ENCODE measurements at places on chromosomes 6 and 20.

DNA sequence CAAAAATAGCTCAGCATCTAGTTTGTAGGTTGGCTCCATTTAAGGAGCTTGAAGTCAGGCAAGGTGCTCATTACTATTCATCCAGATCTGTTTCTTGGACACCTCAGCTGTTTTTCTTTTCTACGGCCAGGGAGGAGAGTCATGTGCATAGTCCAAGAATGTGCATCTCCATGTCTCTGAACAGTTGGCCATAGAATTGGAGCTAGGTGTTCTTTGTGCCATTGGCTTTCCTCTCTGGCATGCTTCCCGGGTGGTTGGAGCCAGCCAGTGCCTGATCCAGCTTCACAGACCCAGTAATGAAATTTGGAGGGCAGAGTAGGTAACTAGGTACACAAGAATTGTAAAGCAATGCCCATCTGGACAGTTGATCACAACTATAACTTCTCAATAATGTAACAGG is 21.6 kb downstream of the EYA4 start:
- no peak for DNase-seq

- DNase-seq: no peak
These were observed 204.3 kb upstream of the PRSS16 start for GRCh38 chr6:27043244-27043643.

DNA sequence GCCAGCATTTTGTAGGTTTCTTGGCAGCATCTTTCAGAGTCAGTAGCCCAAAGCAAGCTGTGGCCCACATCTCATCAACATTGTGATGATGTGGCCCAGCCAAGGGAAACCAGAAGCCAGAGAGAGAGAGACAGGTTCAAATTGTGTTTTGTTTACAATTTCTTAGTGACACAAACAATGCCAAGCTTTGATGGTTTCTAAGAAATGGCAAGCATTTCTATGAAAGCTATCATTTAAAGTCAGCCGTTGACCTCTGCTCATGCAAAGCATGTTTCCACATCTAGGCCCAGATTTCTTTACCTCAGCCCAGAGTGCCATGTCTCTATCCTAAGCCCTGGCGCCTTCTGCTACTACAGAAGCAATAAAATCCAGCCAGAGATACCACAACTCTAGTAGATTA is 32.9 kb downstream of the GCM1 start:
- DNase-seq: no peak

GRCh38 chr6:29479560-29479959 is 8.2 kb downstream of the MAS1L start:
- no peak for DNase-seq

DNA sequence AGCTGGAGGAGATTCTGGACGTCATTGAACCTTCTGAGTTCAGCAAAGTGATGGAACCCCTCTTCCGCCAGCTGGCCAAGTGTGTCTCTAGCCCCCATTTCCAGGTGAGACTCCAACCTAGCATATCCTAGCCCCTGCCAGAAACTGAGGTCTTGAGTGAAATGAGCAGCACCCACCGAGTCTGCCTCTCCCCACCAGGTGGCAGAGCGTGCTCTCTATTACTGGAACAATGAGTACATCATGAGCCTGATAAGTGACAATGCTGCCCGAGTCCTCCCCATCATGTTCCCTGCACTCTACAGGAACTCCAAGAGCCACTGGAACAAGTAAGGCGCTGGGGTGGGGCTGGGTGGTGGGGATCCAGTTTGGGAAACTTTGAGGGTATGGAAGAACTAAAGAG is 4.6 kb downstream of the MEA1 start:
- DNase-seq: no peak

DNA sequence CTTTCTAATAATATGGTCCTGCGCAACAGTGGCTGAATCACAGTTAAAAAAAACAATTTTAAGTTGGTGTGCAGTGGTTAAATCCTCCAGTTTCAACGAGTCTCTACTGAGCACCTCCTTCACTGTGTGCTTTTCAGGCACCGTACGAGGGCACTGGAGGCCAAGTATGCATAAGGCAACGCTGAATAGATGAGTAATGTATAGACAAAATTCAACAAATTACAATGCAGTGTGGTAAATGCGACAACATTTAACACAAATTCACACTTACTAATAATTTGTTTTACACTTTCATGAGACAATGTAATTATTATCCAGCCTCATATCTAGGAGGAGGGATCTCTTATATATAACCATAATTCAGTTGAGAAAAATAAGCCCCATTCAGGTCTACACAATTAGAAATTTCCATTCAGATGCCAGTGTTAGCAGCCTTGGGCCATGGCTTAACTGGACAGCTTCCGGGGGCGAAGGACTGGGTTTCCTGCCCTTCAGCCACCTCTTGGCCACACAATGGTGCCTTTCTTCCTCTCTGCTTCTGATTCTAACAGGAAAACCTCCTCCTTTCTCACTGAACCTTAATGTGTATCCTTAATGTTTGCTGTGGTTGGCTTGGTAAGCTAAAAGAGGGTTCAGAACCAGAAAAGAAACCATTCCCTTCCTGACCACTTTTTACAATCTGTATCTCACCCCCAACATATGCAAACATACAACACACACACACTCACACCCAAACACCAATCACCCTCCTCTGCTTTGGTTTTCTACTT is 51.9 kb downstream of the B4GALT5 start:
- no peak for DNase-seq

GRCh38 chr6:27678469-27678868 is 205.6 kb upstream of the ZNF184 start:
- DNase-seq: no peak

DNA sequence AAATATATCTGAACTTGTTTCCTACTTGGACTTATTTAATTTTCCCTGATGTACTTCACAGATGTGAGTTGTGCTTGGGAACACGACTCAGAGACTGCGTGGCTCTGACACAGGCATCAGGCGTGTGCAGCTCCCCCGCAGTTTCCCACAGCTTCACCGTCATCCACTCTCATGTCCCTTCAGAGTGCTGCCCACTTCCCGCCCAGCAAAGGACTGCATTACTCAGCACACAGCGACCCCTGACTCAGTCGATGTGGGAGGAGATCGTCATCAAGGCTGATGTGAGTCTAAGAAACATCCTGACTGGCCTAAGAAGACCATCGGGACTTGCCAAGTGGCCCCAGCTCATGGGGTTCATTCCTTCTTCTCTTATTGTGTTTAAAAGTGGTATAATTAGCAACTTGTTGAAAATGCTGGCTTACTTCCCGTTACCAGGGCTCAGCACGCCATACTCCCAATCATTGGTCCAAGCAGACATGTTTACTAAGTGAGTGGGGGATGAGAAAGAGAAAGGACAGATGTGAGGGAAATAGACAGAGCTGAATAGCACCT is 539.4 kb upstream of the JARID2 start:
- DNase-seq: peak; percentile 50

DNA sequence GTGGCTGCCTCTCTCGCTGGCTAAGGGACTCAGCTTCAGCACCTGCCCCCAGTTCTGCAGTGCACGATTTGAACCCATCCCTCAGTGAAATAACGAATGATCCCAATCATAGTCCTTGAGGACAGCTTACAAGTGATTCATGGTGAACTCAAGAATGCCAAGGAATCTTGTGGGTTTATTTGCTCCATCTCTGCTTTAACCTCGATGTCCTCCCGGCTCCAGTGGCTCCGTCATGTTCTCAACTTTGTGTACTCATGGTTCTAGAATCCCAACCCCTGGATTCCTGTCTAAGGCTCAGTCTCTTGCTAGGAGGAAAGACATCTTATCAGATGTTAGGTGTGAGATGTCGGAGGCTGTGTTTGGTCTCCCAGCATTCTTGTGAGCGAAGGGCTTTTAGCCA is 29.0 kb upstream of the GTSF1L start:
- DNase-seq: no peak

- no peak for DNase-seq
These were observed 371.9 kb downstream of the ZFAND3 start for GRCh38 chr6:38191418-38191817.

DNA sequence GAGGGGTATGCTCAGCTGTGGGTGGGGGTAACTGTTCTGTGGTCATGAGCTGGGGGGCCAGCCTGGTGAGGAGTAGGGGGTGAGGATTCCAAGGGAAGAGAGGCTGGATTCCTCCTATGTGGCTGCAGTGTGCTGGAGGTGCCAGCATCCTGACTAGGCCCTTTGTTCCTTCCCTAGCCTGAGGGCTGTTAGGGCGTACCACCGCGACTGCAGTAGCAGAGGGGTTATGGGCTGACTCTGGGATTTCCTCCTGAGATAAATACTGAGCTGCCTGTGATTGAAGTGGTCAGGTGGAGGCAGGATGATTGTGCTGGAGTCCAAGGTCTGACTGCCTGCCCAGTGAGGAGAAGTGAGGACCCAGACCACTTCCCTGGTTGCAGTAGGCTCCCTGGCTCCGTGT is 205.3 kb downstream of the ADGRG6 start:
- DNase-seq: no peak

GRCh38 chr6:136961848-136962247 is 39.7 kb downstream of the SLC35D3 start:
- no peak for DNase-seq

- no peak for DNase-seq
These were observed 74.1 kb upstream of the MC3R start for GRCh38 chr20:56174416-56174815.

- no peak for DNase-seq
These were observed 340.2 kb downstream of the HACE1 start for GRCh38 chr6:104519566-104519965.

GRCh38 chr20:37194621-37195417 is 15.5 kb upstream of the MROH8 start:
- DNase-seq: no peak

DNA sequence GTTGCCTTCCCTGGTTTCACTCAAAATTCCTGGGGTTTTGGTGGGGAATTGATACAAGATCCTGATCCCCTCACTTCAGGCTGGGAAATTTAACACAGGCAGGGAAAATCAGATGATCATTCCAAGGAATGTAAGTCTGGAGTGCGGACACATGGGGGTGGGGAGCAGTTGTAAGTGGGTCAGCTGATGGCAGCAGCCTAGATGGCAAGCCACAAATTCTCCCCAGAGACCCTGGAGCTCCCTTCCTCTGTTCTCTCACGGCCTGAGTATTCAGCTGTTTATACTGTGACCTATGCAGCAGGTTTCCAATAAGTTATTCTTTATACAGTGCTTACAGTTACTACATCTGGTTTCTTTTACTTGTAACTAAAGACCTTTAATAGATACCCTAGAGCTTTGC is 144.9 kb downstream of the SH3BGRL2 start:
- DNase-seq: no peak
